ENCODE measurements at places on chromosomes 16 and 17.

GRCh38 chr17:31486351-31487062 is 95.0 kb downstream of the RAB11FIP4 start:
- DNase-seq = no peak

DNA sequence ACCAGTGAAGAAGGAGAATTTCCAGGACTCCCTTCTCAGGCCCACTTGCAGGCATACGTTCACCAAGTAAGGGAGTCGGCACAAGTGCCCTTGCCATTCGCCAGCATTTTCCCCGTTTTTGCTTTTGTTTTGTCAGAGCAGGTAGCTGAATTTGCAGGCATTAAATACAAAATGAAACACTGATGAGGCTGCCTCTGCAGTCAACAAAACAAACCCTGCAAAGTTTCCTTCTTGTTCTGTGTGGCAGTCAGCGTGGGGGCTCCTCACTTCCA is 7.8 kb downstream of the GLOD4 start:
- DNase-seq = no peak

- no peak for DNase-seq
Measured at GRCh38 chr16:66485376-66485775, 58.3 kb downstream of the BEAN1 start.

- DNase-seq = no peak
Measured at GRCh38 chr17:21275047-21275578, 9.4 kb upstream of the MAP2K3 start.

- no peak for DNase-seq
Measured at GRCh38 chr17:66620528-66620927, 214.4 kb upstream of the CACNG5 start.

- no peak for DNase-seq
Measured at GRCh38 chr17:62000186-62000585, 64.9 kb downstream of the MED13 start.

- no peak for DNase-seq
Measured at GRCh38 chr16:66513111-66513723, 36.7 kb downstream of the TK2 start.

DNA sequence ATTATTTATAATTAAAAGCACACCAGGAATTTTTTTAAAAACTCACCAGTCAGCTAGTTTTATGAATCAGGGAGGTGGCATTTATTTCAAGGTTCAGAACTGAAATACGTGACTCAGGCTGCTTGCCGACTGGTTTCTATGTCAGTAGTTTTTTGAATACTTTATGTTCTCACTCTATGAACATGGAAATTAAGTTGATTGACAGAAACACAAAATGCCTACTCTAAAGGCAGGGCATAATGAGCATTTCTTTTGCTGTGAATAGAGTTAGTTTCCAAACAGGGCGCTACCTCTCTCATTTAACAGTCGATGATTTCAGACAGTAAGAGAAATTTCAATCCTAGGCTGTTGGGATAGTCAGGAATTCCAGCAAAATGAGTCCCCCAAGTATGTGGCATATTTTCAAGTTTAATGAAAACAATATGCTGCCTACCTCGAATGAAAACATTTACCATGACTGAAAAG is 6.7 kb downstream of the HS3ST3B1 start:
- DNase-seq = no peak

GRCh38 chr17:80843741-80844156 is 147.9 kb upstream of the CHMP6 start:
- no peak for DNase-seq

- no peak for DNase-seq
Measured at GRCh38 chr17:1997927-1998742, 27.0 kb downstream of the RTN4RL1 start.

DNA sequence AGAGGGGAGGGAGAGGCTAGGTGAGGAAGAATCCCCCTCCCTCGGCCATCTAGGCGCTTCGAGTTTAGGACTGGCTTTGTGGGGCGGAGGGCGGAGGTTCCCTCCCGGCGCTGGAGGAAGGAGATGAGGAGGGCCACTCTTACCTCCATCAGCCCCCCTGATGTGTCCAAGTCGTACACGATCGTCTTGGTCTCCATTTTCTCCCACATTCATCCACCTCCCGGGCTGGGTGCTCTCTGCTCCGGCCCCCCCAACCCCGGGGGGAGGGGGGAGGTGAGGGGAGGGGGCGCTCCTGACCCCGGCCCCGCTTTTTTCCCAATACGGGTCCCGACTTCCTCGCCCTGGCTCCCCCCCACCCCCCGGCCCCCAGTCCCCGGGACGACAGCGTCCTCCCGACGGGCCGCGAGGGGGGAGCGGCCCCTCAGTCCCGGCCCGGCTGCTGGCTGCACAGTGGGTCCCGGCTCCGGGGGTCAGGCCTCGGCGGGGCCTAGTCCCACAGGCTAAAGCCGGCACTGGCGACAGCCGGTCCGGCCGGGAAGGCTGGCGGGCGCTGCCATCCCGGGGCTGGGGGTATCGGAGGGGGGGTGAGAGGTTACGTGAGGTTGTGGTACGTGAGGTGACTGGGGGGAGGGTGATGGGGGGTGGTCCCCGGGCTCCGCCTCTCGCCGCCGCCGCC is 428 bp downstream of the PHF12 start:
- DNase-seq = no peak

DNA sequence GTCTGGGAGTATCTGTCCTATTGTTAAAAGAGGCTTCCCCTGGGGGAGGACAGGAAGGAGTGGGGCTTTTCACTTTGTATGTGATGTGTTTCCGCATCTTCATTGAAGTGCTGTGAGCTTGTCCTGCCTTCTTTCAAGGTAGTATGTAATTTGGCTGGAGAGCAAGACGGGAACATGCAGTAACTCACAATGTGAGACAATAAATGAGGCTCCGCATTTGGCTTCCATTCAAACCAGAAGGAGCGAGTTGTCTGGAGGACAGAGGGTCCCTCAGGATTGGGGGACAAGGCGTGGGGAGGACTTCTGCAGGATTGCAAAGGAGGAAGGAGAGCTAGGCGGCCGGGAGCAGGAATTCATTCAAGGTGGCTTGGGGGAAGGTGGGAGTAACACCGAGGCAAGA is 203.5 kb downstream of the RBFOX3 start:
- DNase-seq = no peak

DNA sequence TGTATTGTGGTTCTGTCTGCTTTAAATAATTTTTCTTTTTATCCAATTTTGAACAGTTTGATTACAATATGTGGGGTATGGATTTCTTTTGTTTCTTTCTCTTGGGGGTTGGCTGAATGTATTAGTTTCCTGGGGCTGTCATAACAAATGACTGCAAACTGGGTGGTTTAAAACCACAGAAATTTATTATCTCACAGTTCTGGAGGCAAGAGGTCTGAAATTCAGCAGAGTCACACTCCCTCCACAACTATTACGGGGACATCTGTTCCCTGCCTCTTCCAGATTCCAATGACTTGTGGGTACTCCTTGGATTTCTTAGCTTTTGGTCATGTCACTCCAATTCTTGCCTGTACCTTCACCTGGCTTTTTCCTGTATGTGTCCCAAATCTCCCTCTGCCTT is 23.7 kb downstream of the COX11 start:
- no peak for DNase-seq

DNA sequence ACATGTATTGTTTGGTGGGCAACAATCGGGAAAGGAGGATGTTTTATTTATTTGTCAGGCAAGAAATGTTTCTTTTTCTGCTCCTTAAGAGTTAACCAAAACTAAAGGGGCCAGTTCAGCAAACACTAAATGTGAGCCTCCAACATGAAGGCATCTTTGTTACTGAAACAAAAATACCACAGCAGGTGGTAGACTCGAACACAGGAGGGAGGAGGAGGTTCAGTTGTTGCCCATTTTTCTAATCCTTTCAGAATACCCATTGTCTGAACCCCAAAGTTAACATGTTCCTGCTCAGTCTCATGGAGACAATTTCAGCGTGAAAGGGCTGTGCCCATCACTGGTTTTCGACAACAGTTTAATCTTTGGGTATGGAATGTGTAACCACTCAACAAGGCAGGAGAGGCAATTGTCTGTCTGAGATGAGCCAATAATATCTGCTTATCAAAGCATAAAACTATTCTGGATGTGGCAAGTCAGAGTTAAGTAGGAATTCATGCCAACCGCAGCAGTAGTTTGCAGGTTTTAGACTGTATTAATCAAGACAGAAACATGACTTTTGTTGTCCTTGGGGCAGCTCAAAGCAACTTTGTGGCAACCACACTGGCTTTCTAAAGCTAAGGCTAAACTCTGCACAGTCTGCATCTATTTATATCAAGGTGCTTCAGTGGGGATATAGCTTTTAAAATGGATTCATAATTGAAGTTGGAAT is 211.7 kb downstream of the FTO start:
- DNase-seq = no peak

GRCh38 chr17:5373112-5373511 is 46.4 kb downstream of the NUP88 start:
- no peak for DNase-seq

- DNase-seq = no peak
Measured at GRCh38 chr17:35740216-35740615, 8.8 kb downstream of the RASL10B start.

GRCh38 chr17:13398091-13398490 is 203.6 kb downstream of the HS3ST3A1 start:
- DNase-seq = no peak

GRCh38 chr16:17412791-17413190 is 58.0 kb downstream of the XYLT1 start:
- DNase-seq = no peak

DNA sequence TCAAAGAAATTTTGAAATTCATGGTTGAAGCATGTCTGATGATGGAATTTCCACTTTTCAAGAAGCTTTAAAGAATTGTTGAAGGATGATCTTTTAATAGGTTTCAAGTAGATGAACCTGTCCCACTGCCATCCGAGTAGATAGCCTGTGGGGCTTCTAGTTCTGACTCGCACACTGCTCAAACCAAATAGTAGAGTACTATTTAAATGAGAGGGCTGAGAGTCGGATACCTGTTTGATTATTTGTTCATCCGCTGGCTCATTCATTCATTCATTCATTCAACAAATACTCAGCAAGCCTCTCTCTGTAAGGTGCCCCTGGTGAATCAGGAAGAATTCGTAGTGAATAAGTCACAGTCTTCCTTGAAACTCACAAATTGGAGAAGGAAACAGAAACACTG is 108.2 kb upstream of the IRX5 start:
- no peak for DNase-seq

DNA sequence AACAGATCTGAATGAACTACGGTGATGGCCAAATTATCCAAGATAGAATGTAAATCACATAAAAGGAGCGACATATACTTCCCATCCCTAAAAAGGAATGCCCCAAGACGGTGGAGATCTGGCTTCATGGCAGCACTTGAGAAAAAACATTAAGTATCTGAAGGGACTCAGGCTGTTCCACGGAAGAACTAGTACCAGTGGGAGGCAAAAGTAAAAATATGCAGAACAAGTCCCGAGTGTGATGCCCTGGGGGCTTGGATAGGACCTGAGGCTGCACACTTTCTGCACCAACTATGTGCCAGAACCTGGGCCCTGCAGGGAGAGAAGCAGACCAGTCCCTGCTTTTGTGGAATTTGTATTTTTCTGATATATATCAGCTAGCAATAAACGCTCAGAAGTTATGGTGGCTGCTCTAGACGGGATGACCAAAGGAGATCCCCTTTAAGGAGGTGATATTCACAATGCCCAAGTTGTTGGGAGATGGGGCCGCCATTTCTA is 539 bp upstream of the CKLF start:
- DNase-seq = no peak

Data from endothelial cell of umbilical vein (primary cell).